ENCODE measurements at places on chromosomes 4 and X.

GRCh38 chr4:105719204-105719603 is 10.6 kb downstream of the GSTCD start:
- DNase-seq = no peak

DNA sequence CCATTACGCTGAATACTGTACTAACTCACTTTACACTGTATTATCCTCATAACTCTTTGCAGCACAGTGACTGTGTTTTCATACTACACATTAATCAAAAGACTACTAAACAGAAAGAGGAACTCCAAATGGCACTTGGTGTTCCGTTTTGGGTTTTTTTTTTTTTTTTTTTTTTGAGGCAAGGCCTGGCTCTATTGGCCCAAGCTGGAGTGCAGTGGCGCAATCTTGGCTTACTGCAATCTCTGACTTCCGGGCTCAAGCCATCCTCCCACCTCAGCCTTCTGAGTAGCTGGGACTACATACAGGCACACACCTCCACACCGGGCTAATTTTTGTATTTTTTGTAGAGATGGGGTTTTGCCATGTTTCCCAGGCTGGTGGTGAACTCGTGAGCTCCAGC is 10.7 kb downstream of the KLHL8 start:
- peak; percentile 3 for DNase-seq

- DNase-seq = no peak
Measured at GRCh38 chrX:33065415-33065814, 145.9 kb downstream of the DMD start.

- DNase-seq = no peak
Measured at GRCh38 chr4:35565640-35566039, 678.7 kb downstream of the ARAP2 start.

GRCh38 chrX:1464971-1465285 is 12.2 kb upstream of the ASMTL start:
- no peak for DNase-seq

- DNase-seq = no peak
Measured at GRCh38 chrX:110182362-110182761, 135.5 kb downstream of the AMMECR1 start.

DNA sequence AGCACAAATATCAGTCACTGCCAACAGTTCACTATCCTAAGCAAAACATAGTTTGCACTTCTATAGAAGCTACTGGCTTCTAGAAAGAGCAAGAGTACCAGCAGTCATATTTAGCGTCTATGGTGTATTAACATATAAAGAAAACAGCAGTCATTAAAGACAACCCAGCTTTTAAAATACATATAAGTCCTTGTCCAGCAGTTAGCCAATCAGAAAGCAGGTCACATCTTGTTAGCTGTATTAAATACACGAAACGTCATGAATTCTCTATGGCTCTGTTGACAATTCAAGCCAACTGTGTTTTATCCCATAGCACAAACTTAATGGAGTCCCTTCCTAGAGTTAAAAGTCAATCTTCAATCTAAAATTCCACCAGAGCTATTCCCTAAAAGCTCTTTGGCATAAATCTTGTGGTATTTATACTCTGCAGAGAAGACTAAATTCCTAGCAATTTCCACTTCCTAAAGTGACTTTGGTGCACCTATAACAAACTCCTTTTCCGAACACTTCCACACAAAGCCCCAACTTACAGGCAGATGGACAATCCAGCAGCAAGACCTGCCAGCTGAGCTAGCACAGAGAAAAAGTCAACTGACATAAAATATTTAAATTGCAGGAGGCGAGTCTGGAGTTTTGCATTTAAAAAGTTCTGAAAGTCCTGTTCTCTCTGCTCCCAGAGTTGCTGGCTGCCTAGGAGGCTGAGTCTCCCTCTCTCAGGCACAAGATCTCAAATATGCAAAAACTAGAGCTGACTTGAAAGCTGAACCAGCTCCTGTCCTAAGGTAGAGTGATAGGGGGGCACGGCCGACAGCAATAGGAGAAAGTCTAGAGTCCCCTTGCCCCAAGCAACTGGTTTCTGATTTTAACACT is 1.3 kb downstream of the LDB2 start:
- DNase-seq = no peak

DNA sequence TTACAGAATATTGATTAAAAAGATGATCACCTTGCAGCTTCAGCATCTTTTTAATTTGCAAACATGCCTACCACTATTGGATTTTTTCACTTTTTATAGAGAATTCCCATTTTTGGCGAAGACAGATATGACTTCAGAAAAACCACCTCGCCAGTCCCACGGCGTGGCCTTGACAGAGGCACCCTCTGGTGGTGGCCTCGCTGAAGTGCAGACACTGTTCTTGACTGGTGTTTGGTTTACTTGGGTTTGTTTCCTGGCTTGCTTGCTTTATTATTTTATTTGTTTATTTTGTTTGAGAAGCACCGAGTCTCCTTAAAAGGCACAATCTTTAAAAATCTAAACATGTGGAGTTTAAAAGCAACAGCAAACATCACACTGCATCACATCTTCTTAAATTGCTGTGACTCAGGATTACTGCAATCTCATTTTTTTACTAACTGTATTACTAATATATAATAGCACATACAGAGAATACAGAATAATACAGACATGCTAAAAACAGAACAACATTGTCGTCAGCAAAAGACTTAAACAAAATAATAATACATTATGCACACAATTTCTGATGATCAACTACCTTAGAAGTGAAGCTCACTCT is 13.1 kb upstream of the AMTN start:
- DNase-seq = no peak

DNA sequence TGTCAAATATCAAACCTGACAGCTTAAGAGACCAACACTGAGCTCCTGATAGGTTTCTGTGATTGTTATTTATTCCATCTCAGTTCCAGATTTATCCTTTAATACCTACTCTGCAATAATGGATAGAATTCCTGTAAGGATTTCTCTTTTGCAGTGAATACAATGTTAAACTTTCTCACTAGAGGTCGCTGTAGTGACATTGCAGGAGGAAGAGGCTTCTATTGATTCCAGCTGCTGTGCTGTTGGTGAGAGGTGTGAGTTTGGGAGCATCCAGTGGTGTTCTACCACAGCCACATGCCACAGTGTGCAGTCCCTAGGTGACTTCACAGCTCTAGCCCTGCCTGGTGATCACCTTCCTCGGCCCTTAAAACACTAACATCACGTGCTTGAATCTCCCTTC is 34.6 kb upstream of the DCAF8L2 start:
- DNase-seq = no peak

DNA sequence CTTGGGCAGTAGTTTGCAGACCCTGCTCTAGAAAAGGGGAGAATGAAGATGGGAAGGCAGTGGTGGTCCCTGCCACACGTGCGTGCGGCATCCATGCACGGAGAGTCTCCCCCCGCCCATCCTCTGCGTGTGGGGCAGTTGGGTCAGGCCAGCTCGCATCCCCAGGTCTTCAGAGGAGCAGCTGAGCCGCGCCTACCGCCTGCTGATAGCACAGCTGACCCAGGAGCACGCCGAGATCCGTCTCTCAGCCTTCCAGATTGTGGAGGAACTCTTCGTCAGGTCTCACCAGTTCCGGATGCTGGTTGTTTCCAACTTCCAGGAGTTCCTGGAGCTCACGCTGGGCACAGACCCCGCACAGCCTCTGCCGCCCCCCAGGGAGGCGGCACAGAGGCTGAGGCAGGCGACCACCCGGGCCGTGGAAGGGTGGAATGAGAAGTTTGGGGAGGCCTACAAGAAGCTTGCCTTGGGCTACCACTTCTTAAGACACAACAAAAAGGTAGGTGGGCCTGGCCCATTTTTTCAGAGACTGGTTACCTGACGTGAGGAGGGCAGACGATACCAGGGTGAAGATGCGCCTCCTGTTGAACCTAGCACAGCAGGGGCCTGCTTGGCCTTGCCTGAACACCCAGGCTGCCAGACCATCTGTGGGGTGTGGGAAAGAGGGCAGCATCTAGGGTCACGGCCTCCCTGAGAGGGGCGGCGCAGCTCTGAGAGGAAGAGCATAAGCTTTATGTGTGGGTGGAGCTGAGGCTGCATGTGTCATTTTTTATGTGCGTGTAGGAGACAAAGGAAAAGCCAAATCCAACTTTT is 2.6 kb downstream of the UVSSA start:
- DNase-seq = no peak

GRCh38 chrX:120365320-120365719 is 3.4 kb downstream of the ATP1B4 start:
- DNase-seq = no peak

GRCh38 chrX:74906417-74906816 is 18.8 kb downstream of the NEXMIF start:
- no peak for DNase-seq

- no peak for DNase-seq
Measured at GRCh38 chr4:128455480-128455879, 167.9 kb upstream of the PGRMC2 start.

DNA sequence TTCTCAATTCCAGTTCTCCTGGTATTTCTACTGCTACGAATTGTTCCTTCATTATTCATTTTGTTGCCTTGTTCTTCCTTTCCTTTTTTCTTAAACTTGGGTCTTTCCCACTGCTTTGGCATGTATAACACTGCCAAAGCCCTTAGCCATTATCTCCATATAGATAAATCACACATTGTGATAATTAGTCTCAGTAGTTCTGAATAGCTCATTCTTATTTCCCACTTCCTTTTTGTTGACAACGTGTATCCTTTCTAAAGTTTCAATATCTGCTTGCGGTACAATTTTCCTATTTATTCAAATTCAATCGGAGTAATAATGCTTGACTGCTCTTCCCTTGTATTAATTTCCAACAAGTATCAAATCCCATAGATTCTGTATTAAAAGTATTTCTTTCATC is 14.5 kb upstream of the CAMK2D start:
- no peak for DNase-seq

DNA sequence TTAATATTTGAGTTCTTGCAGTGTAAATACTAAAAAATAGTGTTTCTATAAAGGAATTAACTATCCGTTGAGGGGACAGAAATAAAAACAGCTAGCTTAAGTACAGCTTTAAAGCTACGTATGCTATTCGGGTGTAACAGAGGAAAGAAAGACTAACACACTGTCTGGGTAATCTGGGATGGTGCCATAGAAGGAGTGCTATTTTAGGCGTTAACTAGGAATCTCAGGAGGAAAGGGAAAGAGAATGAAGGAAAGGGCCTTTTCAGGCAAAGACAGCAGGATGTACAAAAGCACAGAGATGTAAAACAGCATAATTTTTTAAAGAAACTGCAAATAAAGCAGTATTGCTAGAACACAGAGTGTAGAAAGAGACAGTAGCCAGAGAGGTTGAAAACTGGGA is 161.8 kb downstream of the RAP1GDS1 start:
- DNase-seq = no peak

DNA sequence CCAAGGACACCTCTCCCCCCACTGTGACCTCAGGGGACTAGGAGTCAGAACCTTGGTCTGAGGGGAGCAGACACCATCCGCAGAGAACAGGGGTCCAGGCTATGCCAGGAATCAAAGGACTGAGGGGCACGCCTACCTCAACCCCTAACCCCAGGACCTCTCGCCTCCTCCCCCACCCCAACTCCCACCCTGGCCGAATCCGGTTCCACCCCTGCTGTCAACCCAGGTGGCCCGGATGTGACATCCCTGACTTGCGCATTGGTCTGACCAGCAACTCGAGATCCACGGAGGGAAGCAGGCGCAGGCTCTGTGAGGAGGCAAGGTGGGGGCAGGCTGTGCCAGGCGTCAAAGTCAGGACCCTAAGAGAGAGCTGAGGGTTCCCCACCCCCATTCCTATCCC is 468 bp upstream of the MAGEA4 start:
- DNase-seq = no peak

DNA sequence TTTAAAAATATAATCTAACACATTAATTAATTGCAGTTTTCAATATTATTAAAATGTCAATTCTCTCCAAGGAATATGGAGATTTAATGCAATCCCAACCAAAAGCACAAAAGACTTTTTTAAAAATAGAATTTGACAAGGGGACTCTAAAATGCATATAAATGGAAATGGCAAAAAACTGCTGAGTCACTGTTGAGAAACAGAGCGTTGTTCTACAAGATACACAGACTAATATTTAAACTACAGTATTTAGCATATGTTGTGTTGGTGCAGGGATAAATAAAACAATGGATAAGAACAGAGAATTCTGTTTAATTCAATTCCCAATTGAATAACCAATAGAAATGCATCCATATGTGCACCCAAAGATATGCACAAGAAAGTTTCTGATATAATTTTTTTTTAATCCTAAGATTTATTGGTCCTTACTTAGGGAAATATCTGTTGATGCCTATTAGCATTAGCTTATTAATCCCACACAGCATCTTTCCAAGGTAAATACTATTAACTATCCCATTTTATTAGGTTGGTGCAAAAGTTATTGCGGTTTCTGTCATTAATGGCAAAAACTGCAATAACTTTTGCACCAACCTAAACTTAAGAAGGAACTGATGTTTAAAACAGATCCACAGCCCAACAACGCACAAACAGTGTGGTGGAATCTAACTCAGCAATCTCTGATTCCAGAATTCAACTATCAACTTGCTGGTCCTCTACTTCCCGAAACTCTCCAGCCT is 86.8 kb upstream of the VEGFC start:
- DNase-seq = no peak

DNA sequence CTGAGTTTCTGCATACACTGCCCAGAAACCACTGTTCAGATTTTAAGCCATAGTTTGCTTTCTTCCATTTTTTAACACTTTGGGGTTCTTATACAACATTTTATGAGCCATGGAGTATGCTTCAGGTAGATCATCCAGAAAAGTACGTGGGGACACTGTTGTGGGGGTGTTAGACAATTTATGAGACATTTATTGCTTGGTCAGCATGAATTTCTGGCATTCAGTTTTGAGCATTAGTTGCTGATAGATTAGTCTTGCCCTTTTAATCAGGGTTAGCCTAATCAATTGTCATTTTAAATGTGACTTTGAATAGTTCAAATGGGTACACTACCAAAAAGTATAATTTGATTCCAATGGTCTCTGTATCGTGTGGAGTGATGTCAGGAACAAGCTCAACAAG is 434.9 kb downstream of the GPM6A start:
- DNase-seq = no peak

DNA sequence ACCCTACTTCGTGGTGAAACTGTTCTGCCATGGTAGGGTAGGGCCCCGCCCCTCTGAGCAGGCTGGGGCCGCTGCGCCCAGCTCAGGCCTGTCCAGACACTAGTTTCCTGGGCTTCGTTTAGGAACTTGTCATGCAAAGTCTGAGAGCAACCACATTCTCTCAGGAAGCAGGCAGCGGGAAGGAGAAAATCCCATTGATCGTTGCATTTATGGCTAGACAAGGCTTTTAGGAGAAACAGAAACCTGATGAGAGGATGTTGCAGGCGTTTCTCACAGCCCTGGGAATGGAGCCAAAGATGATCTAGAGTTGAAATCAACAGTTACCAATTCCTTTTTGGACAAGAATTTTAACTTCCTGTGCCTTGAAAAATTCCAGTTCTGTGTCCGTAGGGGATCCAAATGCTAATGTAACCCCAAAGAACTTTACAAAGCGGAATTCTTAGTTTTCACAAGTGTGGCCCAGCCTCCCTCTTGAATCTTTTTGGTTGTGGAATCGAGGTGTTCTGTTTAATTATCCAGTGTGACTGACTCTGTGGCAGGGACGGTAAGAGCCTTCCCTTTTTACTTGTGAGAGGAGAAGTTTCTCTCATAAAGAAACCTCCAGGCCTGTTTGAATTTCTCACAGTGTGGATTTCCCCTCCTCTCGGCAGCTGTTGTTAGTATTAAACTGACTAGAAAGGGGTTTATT is 4.5 kb upstream of the CXCL9 start:
- no peak for DNase-seq

GRCh38 chr4:118797558-118798142 is 38.3 kb downstream of the SEC24D start:
- DNase-seq = no peak

GRCh38 chr4:23266401-23266800 is 573.7 kb downstream of the GBA3 start:
- no peak for DNase-seq

- DNase-seq = no peak
Measured at GRCh38 chr4:73308286-73308685, 49.7 kb upstream of the ANKRD17 start.

- no peak for DNase-seq
Measured at GRCh38 chr4:152925851-152926250, 10.3 kb upstream of the FHDC1 start.

Data from amygdala (tissue), 56 donors.